NCI-H2081 treated with DMSO at 0.1 percent for 48 hours (cell line): ENCODE measurements at places on chromosomes 4 and X.

- DNase-seq: no peak
Observed at GRCh38 chr4:78057600-78058550, 752 bp downstream of the FRAS1 start.

- DNase-seq: no peak
Observed at GRCh38 chrX:117532339-117532738, 584.3 kb downstream of the KLHL13 start.

DNA sequence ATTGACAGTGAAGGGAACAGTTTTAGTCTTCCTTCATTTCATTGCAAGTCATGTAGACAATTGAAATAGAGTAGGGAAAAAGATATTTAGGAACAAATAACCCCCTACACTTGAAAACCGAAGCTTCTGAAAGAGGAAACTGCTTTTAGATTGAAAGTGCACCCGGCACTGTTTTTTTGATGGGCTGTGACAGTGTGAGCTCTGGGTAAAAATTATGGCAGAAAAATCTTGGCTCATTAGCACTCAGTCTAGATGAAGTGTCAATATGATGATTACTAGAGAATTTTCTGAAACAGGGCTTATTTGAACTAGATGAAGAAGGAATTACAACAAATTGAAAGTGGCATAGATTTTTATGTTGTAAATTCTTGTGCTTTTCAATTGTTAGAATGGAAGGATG is 1132.4 kb downstream of the RAPGEF2 start:
- DNase-seq: no peak

- DNase-seq: no peak
Observed at GRCh38 chr4:82599336-82599735, 37.5 kb upstream of the TMEM150C start.

DNA sequence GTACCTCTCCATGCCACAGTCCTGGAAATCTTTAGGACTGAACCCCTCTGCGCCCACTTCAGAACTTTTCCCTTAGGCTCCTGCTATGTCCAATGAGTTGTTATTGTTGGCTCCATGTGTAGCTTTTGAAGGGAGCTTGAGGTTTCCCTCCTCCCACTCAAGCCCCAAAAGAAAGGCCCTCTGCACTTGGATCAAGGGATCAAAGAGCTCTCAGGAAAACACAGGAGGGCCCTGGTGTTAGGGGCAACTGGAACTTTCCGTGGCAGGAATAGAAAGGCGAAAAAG is 135.0 kb downstream of the RASL11B start:
- DNase-seq: no peak
